Activated T-helper 2 cell treated with anti-CD3 and anti-CD28 coated beads, Interferon-gamma antibody, Interleukin-2, Interleukin-4, amounts not matched to agents 10 μg/mL and 5 μg/mL and 100 μg/mL, durations not matched to agents 14 hours and 24 hours and 36 hours (primary cell): ENCODE measurements at places on chromosomes 3 and 15.

DNA sequence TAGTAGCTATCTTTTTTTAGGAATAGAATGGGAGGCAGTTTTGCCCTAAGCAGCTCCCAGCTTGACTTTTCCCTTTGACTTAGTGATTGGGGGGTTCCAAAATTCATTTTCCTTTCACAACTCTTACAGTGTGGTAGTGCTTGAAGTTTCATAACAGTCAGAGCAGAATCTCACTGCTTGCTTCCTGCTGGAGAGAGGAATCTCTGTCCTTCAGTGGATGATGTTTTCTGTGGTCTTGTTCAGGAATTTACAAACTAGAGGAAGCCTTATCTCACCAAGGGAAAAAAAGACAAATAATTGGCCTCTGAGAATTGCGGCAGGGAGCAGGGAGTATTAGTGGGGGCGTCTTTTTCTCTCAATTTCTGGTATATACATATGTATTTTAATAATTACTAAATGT, 326.6 kb upstream of the C2CD4B start:
- no peak overlapping the region for H3K4me3 ChIP-seq
- no peak for DNase-seq
- H3K36me3 ChIP-seq: no peaks in the 10 kb centered on the region
- no peak overlapping the region for H3K27ac ChIP-seq
- H3K27me3 ChIP-seq: no peaks in the 10 kb centered on the region

- H3K27me3 ChIP-seq: no peaks in the 10 kb centered on the region
- H3K27ac ChIP-seq: no peak overlapping the region
- H3K4me3 ChIP-seq: no peak overlapping the region
- peaks cover 22% of the 10 kb centered on the region for H3K4me1 ChIP-seq
Observed at GRCh38 chr3:141291559-141292355, 60.1 kb downstream of the PXYLP1 start.

GRCh38 chr3:197325773-197326172, 27.4 kb upstream of the DLG1 start:
- no peak overlapping the region for H3K27ac ChIP-seq
- no peak for DNase-seq
- H3K27me3 ChIP-seq: peaks cover 33% of the 10 kb centered on the region
- H3K4me3 ChIP-seq: no peak overlapping the region
- peaks cover 12% of the 10 kb centered on the region for H3K4me1 ChIP-seq

GRCh38 chr15:85852969-85853368, 58.2 kb upstream of the KLHL25 start:
- DNase-seq: no peak
- no peaks in the 10 kb centered on the region for H3K36me3 ChIP-seq
- H3K27me3 ChIP-seq: peaks cover 33% of the 10 kb centered on the region
- no peak overlapping the region for H3K4me3 ChIP-seq
- H3K4me1 ChIP-seq: peaks cover 2% of the 10 kb centered on the region
- no peak overlapping the region for H3K27ac ChIP-seq

GRCh38 chr3:63092515-63092914, 185.6 kb upstream of the SYNPR start:
- no peaks in the 10 kb centered on the region for H3K27me3 ChIP-seq
- no peak overlapping the region for H3K27ac ChIP-seq
- DNase-seq: no peak
- no peaks in the 10 kb centered on the region for H3K4me1 ChIP-seq

GRCh38 chr15:31106495-31107300, 5.2 kb upstream of the TRPM1 start:
- peaks cover 3% of the 10 kb centered on the region for H3K4me1 ChIP-seq
- no peak overlapping the region for H3K27ac ChIP-seq
- DNase-seq: no peak

DNA sequence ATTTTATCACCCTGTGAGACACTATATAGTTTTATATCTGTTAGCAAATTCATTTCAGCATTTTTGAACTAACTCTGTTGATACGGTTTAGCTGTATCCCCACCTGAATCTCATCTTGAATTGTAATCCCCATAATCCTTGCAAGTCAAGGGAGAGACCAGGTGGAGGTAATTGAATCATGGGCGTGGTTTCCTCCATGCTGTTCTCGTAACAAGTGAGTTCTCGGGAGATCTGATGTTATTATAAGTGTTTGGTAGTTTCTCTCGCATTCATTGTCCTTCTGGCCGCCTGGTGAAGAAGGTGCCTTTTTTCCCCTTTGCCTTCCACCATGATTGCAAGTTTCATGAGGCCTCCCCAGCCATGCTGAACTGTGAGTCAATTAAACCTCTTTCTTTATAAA, 53.2 kb upstream of the TMC3 start:
- no peaks in the 10 kb centered on the region for H3K36me3 ChIP-seq
- no peak overlapping the region for H3K27ac ChIP-seq
- H3K4me1 ChIP-seq: no peaks in the 10 kb centered on the region
- no peak overlapping the region for H3K4me3 ChIP-seq
- peaks cover 23% of the 10 kb centered on the region for H3K27me3 ChIP-seq

- H3K4me3 ChIP-seq: peak overlapping the region; percentile 70
- peaks cover 5% of the 10 kb centered on the region for H3K27me3 ChIP-seq
- peaks cover 42% of the 10 kb centered on the region for H3K36me3 ChIP-seq
- H3K27ac ChIP-seq: peak overlapping the region; percentile 90
- peak; percentile 23 for DNase-seq
Observed at GRCh38 chr3:45993421-45994027, 2.1 kb downstream of the FYCO1 start.

DNA sequence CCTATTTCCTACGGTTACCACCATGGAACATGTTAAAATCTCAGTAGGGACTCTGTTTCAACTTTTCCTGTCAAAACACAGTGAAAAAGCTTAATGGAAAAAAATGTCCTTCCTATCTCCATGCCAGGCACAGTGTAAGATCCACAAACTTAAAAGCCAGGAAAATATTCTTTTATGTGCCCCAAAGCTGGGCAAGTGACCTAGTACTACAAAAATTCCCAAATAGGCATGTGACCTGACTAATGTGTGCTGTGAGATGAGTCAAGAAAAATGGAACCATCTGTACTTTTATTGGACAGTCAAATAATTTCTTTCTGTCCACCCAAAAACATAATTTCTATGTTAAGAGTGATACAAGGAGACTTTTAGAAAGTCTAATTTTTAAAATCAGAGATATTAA, 406.0 kb downstream of the ZBTB20 start:
- H3K27me3 ChIP-seq: no peaks in the 10 kb centered on the region
- DNase-seq: no peak
- no peak overlapping the region for H3K27ac ChIP-seq
- no peak overlapping the region for H3K4me3 ChIP-seq
- H3K4me1 ChIP-seq: peaks cover under 1% of the 10 kb centered on the region

- peaks cover 13% of the 10 kb centered on the region for H3K27me3 ChIP-seq
- H3K4me3 ChIP-seq: no peak overlapping the region
- no peak for DNase-seq
- peaks cover 10% of the 10 kb centered on the region for H3K4me1 ChIP-seq
Observed at GRCh38 chr3:69409831-69410230, 23.9 kb upstream of the FRMD4B start.

GRCh38 chr3:191105418-191105817, 93.6 kb upstream of the OSTN start:
- no peaks in the 10 kb centered on the region for H3K4me1 ChIP-seq
- H3K36me3 ChIP-seq: no peaks in the 10 kb centered on the region
- no peak overlapping the region for H3K4me3 ChIP-seq
- DNase-seq: no peak
- no peaks in the 10 kb centered on the region for H3K27me3 ChIP-seq

- no peak for DNase-seq
- peaks cover 75% of the 10 kb centered on the region for H3K36me3 ChIP-seq
- peaks cover 30% of the 10 kb centered on the region for H3K4me1 ChIP-seq
- H3K27me3 ChIP-seq: no peaks in the 10 kb centered on the region
- no peak overlapping the region for H3K4me3 ChIP-seq
Observed at GRCh38 chr3:141538568-141539240, 51.9 kb downstream of the RASA2 start.

DNA sequence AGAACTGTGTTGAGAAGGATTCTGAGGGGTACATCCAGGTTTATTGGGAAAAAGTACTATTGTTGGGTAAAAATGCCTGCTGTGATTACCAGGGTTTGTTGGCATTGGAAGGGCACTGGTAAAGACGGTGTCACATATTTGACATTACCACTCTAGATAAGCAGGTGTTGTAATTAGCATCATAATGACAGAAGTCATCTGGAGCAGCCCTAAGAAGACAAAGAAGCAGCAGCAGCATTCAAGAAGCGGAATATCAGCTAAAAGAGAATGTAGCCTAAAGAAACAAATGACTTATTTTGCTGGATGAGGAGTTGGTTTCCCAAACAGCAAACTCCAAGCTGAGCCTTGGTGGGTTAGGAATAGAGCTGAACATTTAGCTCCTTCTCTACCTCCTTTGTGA, 30.5 kb upstream of the ZFAND6 start:
- no peaks in the 10 kb centered on the region for H3K36me3 ChIP-seq
- H3K4me3 ChIP-seq: no peak overlapping the region
- peaks cover 32% of the 10 kb centered on the region for H3K4me1 ChIP-seq
- no peak overlapping the region for H3K27ac ChIP-seq

- no peak overlapping the region for H3K4me3 ChIP-seq
- no peak for DNase-seq
- H3K36me3 ChIP-seq: peaks cover 41% of the 10 kb centered on the region
Observed at GRCh38 chr3:183489455-183490210, 61.2 kb upstream of the MCF2L2 start.

- peak overlapping the region; percentile 98 for H3K27ac ChIP-seq
- no peak for DNase-seq
- H3K27me3 ChIP-seq: no peaks in the 10 kb centered on the region
- peaks cover 64% of the 10 kb centered on the region for H3K4me1 ChIP-seq
Observed at GRCh38 chr3:189309400-189309975, 137.7 kb downstream of the TPRG1 start.

GRCh38 chr15:53658255-53658654, 101.2 kb downstream of the WDR72 start:
- H3K4me3 ChIP-seq: no peak overlapping the region
- no peak for DNase-seq
- no peaks in the 10 kb centered on the region for H3K36me3 ChIP-seq
- no peak overlapping the region for H3K27ac ChIP-seq

- no peak overlapping the region for H3K4me3 ChIP-seq
- DNase-seq: no peak
- H3K27ac ChIP-seq: no peak overlapping the region
- peaks cover 2% of the 10 kb centered on the region for H3K4me1 ChIP-seq
- peaks cover 87% of the 10 kb centered on the region for H3K36me3 ChIP-seq
Observed at GRCh38 chr3:183081459-183082183, 17.7 kb downstream of the MCCC1 start.

DNA sequence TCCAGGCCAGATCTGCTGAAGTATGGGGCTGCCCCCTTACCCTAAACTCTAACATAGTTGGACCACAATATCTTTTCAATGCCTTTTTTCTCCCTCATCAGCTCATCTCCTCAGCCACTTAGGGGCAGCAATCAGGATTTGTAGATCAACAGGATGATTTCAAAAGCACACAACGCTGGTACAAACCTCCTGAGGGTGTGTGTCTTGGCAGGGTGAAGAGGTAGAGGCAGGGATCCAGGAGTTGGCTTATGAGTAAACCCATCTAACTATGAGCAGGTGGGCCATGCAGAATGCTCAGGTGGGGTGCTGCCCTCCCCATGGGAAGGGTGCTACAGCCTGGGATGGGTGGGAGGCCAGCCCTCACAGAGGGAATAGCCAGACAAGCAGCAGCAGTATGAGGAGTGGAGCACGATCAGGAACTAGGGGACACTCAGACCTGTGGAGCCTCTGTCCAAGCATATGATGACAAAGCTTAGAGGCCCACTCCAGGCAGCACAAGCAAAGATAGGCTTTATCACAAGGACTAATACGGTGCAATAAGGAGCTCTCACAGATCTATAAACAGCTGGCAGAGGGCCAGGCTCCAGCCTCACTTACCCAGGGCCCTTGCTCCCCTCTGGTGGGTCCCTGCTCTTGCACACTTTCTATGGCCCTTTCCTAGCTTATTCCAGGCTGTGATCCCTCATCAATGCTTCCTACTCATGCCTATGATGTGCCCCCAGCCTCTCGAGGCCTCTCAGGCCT, 32.2 kb downstream of the IL20RB start:
- H3K27me3 ChIP-seq: no peaks in the 10 kb centered on the region
- no peaks in the 10 kb centered on the region for H3K36me3 ChIP-seq
- DNase-seq: no peak
- H3K4me3 ChIP-seq: no peak overlapping the region
- no peak overlapping the region for H3K27ac ChIP-seq
- peaks cover 1% of the 10 kb centered on the region for H3K4me1 ChIP-seq

DNA sequence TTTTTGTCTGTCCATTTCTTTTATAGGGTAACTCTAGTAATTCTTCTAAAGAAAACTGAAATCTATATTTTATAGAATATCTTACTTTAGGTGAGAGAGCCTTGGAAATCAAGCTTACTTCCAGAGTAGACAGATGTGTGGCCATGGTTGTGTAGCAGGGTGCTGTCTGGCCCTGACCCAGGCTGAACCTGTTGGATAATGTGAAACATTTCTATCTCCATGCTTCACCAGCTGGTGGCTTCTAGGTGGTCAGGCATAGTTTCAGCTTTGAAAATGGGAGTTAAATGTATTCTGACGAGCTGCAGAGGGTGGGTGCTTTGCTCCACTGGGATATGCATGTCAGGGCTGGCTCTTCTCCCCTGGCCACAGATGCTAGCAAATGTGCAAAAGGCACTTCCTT, 20.8 kb upstream of the NR2C2 start:
- peaks cover 13% of the 10 kb centered on the region for H3K27me3 ChIP-seq
- DNase-seq: no peak
- no peaks in the 10 kb centered on the region for H3K4me1 ChIP-seq
- no peaks in the 10 kb centered on the region for H3K36me3 ChIP-seq
- no peak overlapping the region for H3K27ac ChIP-seq

DNA sequence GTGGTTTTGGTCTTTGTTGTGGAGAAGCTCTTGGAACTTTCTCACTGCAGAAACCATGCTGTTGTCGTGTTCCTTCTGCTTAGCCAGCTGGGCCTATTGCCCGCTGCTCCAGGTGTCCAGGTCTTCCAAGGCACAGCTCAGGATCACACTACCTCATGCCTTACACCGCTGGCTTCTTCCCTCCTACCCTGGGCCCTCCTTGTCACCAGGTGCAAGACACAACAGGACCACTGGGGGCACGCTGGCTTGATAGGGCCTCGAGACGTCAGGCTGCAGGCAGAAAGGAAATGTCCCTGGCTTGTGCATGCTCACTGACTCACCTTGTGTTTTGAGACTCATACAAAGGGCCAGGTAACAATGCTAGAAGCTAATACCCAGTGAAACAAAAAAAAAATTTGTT, 32.3 kb downstream of the PAQR9 start:
- no peaks in the 10 kb centered on the region for H3K36me3 ChIP-seq
- H3K27me3 ChIP-seq: peaks cover 18% of the 10 kb centered on the region
- H3K4me3 ChIP-seq: no peak overlapping the region
- no peaks in the 10 kb centered on the region for H3K4me1 ChIP-seq
- no peak for DNase-seq

DNA sequence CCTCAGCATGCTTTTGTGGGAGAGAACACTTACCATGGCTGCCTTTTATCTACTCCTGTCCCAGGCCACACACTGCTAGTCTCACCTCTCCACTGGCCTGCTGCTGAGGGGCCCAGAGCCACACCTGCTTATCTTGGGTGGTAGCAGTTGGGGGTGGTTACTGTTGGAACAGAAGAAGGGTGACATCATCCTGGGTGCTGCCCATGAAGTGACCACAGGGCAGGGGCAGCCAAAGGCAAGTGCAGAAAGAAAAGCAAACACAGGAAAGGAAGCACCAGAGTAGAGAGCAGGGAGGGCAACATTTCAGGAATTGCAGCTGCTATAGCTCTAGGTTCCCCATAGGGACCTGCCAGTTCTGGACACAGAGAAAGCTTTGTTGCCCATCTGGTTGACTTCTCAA, 345.2 kb downstream of the VPS13C start:
- no peaks in the 10 kb centered on the region for H3K4me1 ChIP-seq
- H3K4me3 ChIP-seq: no peak overlapping the region
- no peak for DNase-seq
- peaks cover 1% of the 10 kb centered on the region for H3K27me3 ChIP-seq
